Activated naive CD8-positive, alpha-beta T cell treated with anti-CD3 and anti-CD28 coated beads for 36 hours (primary cell): ENCODE measurements at places on chromosomes 16 and 17. TPM values are rescaled to one million over a fixed set of nuclear protein-coding genes. Genes with fewer than 3 reads are reported as not detected.

DNA sequence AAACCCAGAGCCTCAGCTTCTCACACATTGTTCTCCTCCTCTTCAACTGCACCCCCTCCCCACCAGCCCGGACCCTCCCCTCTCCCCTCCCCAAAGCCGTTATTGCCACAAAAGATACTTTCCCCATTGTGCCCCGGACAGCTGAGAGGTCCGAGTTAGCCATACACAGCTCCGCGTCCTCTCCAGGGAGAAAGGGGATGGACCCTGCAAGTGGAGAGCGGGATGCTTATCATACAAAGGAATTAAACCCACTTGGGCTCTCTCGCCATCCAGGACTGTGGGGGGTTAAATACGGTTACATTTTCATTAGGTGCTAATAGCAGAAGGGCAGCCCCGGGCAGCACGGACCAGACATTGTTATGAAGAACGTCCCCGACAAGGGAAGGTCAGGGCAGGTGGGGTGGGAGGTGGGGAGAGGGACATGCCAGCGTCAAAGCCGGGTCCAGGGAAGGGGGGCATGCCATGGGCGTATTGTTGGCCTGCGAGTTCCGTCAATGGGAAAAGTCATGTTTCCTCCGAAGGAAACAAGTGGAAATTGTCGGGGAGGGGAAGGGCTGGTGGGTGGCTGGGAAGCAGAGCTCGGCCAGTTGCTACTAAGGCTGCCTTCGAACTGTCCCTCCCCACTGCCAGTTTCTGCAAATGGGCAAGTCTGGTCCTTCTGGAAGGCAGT lies 99.1 kb downstream of the SOX9 start:
- no peaks in the 10 kb centered on the region for H3K36me3 ChIP-seq
- no peak overlapping the region for H3K27ac ChIP-seq
- DNase-seq = no peak
- H3K27me3 ChIP-seq = peaks cover 37% of the 10 kb centered on the region

Gene CD79B
- 28.8 TPM for total RNA-seq

- H3K27ac ChIP-seq = no peak overlapping the region
- DNase-seq = no peak
- no peak overlapping the region for H3K4me3 ChIP-seq
Measured at GRCh38 chr16:4381935-4382794, 10.5 kb downstream of the VASN start.

Gene IGF2BP1
- 1.3 TPM for total RNA-seq

GRCh38 chr16:49498264-49498663 lies 124.7 kb downstream of the C16orf78 start:
- H3K27me3 ChIP-seq = no peaks in the 10 kb centered on the region
- H3K36me3 ChIP-seq = no peaks in the 10 kb centered on the region
- H3K4me1 ChIP-seq = peaks cover 1% of the 10 kb centered on the region
- no peak overlapping the region for H3K4me3 ChIP-seq

- H3K36me3 ChIP-seq = no peaks in the 10 kb centered on the region
- no peaks in the 10 kb centered on the region for H3K4me1 ChIP-seq
- H3K27ac ChIP-seq = no peak overlapping the region
- DNase-seq = no peak
- H3K27me3 ChIP-seq = no peaks in the 10 kb centered on the region
- no peak overlapping the region for H3K4me3 ChIP-seq
Measured at GRCh38 chr16:35797811-35798210, 2338.4 kb downstream of the TP53TG3F start.

- no peaks in the 10 kb centered on the region for H3K4me1 ChIP-seq
- no peaks in the 10 kb centered on the region for H3K36me3 ChIP-seq
- no peak overlapping the region for H3K27ac ChIP-seq
- no peak overlapping the region for H3K4me3 ChIP-seq
Measured at GRCh38 chr16:49576941-49577340, 203.3 kb downstream of the C16orf78 start.
